Pulmonary artery endothelial cell (primary cell): ENCODE measurements at places on chromosomes 16 and 17.

DNA sequence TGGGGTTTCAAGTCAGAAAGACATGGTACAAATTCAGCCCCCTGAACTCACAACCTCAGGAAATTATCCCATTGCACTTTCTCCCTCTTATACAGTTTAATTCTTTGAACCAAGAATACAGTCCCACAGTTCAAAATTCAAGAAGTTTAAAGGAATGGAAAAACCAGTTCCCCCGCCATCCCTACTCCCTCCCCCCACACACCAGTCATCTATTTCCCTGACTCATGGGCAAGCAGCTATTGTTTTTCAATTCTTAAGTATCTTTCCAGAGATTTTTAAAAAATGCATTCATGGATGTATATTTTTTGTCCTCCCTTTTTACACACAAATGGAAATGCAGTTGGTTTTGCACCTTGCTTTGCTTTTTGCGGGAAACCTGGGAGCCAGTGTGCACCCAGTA is 7.3 kb downstream of the SYCE1L start:
- DNase-seq, result no peak

DNA sequence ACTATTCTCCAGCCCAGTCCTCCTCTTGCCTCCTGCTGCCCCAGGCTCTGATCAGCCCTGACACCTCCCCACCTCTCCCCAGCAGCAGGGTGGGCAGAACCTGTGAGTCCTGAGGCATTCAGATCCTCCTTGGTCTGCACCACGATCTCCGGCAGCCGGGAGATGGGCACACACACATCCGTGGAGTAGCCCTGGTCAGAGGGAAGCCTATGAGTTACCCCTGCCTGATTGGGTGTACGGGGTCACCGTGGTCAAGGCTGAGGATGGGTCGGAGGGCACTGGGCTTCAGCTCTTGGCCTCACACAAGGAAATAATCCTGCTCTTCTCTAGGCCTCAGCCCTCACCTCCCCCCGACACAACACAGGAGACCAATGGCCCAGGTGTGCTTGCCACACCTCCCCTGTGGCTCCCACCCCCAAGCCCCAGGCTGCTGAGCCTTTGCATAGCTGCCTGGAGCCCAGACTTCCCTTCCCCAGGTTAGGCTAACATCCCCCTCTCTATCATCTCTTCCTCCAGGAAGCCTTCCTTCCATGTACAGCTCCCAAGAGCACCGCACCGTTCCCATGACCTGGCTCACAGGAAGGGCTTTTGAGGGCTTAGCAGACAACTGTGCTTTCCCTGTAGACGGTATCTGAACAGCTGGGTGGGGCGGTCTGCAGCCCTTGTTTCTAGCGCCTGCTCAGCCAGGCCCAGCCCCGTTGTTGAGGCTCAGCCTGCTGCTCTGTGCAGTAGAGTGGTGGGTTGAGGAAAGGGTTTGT is 3.7 kb downstream of the LDHD start:
- no peak for DNase-seq

- DNase-seq, result no peak
Observed at GRCh38 chr16:74607310-74607961, 522 bp upstream of the GLG1 start.

- no peak for DNase-seq
Observed at GRCh38 chr17:37844158-37844976, 79.8 kb upstream of the TBC1D3K start.

GRCh38 chr16:84765616-84766580 is 53.9 kb upstream of the CRISPLD2 start:
- no peak for DNase-seq

GRCh38 chr16:47565454-47565853 is 104.3 kb downstream of the PHKB start:
- DNase-seq, result no peak

GRCh38 chr16:24270721-24271442 is 14.7 kb downstream of the CACNG3 start:
- no peak for DNase-seq

GRCh38 chr16:11416228-11417001 is 71.2 kb downstream of the RMI2 start:
- DNase-seq, result no peak

- no peak for DNase-seq
Observed at GRCh38 chr16:70665113-70665694, 18.8 kb downstream of the IL34 start.

- no peak for DNase-seq
Observed at GRCh38 chr17:4720787-4721186, 10.4 kb downstream of the ARRB2 start.

DNA sequence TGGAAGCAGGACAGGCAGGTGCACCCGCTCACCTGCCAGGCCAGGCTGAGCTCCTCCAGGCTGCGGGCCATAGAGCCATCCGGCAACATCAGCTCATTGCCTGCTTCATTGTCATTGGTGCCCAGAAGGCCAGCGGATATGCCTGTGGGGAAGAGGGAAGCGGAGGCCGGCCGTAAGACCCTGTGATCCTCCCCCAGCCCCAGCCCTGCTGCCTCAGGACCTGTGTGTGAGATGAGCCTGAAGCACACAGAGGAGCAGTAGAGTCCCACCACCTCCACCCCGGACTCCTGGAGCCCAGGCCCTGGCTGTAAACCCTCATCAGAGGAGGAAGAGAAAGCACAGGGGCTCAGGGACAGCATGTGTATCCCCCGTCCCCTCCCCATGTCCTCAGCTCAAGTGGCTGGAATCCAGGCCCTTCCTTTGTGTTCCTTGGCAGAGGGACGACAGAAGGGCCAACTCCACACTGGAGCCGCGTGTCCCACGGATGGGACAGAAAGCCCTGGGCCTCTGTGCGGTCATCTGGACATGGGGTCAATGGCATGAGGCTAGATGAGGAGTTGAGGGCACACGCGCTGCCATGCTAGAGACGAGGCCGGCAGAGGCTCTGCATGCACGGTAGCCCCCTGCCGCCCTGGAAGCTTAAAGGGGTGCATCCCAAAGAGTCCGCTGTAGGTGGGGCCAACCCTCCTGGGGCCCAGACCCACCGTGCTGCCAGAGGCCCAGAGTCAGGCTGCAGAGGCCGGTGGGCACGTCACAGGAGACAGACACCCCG is 39.1 kb downstream of the RMI2 start:
- DNase-seq, result no peak

DNA sequence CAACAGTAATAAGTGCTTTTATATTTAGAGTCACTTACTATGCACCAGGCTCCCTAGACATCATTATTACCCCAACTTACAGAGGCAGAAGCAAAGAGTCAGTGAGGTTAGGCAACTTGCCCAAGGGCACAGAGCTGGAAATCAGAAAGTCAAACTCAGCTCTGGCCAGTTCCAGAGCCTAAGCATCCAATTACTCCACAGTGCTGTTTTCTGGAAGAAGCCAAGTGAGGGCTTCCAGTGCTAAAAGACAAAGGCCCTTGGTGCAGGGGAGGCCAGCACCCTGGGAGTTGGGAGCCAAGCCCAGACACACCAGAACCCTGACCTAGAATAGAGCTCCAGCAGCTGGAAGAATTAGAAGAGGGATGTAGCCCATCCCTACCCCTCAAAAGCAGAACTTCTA is 40.2 kb downstream of the C17orf67 start:
- DNase-seq, result no peak

- no peak for DNase-seq
Observed at GRCh38 chr17:44202756-44203155, 3.1 kb upstream of the ATXN7L3 start.

- DNase-seq, result no peak
Observed at GRCh38 chr16:80997964-80998620, 8.6 kb downstream of the CMC2 start.

GRCh38 chr16:24773771-24774427 is 44.4 kb downstream of the TNRC6A start:
- no peak for DNase-seq
